ENCODE measurements at places on chromosomes 3 and 15.

GRCh38 chr3:176375519-176375918 lies 821.8 kb downstream of the TBL1XR1 start:
- H3K4me3 ChIP-seq = no peak overlapping the region
- DNase-seq = no peak
- H3K4me1 ChIP-seq = no peaks in the 10 kb centered on the region

DNA sequence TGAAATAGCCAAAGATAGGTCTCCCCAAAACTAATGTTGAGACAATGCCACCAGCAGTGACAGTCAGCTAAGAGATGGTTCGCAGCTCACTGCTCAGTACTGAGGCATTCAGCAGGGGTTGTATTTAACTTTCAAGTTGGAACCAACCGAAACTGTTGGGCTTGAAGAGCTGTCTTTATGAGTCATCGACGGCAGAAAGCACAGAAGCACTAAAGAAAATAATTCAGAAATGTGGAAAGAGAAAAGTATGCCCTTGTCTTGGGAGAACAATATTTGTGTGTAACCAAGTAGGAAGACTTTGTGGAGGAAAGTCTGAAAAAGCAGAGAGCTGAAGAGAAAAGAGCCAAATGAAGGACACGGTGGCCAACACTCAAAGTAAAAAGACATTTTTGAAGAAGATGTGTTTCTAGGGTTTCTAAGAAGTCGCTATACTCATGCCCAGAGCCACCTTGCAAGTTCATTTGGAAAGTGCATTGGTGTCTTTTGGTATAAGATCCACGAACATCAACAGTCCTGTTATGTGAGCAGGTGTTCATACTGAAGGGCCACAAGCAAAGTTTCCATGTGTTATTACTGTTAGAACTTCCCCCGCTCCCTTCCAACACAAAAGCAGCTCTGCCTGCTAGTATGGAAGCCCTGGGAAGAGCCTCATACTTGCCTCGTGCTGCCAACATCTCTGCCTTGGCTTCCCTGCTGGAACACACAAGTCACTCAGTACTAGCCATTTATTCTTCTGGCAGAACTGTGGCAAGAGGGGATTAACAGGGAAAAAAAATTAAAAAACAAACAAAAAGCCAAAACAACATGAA lies 4.1 kb upstream of the RARB start:
- no peaks in the 10 kb centered on the region for H3K36me3 ChIP-seq
- H3K27me3 ChIP-seq = peaks cover 31% of the 10 kb centered on the region
- DNase-seq = no peak
- no peak overlapping the region for H3K4me3 ChIP-seq
- H3K4me1 ChIP-seq = no peaks in the 10 kb centered on the region
- no peak overlapping the region for H3K27ac ChIP-seq

GRCh38 chr3:149363053-149363452 lies 14.4 kb downstream of the TM4SF1 start:
- no peak overlapping the region for H3K4me3 ChIP-seq
- H3K4me1 ChIP-seq = no peaks in the 10 kb centered on the region
- H3K36me3 ChIP-seq = no peaks in the 10 kb centered on the region
- H3K27ac ChIP-seq = no peak overlapping the region
- no peak for DNase-seq

DNA sequence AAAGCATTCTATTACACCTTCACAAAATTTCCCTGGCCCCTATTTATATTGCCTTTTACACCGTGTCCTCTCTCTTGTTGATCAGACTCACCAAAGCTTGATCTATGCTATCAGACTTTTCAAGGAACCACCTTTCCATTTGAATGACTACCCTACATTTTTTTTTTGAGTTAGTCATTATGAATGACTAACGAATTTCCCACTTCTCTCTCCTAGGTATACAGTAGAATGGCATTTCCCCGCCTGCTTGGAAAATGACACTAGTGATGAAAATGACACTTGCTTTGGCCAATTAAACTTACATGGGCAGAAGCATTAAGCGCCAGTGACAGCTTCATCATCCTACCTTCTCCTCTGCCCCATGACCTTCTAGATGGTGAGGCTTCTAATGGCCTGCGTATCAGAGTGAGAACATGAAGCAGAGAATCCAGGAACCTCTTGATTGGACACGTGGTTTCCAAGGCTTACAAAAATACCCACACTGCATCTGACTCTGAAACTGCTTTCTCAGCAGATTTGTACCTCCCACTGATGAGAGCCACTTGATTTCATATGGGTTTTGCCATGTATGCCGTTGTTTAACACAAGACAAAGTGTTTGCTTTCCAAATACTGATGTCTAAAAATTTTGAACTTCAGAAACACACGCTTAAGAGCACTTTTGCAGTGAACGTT lies 370.5 kb downstream of the CTNNB1 start:
- H3K36me3 ChIP-seq = no peaks in the 10 kb centered on the region
- no peak overlapping the region for H3K4me3 ChIP-seq
- no peaks in the 10 kb centered on the region for H3K27me3 ChIP-seq

DNA sequence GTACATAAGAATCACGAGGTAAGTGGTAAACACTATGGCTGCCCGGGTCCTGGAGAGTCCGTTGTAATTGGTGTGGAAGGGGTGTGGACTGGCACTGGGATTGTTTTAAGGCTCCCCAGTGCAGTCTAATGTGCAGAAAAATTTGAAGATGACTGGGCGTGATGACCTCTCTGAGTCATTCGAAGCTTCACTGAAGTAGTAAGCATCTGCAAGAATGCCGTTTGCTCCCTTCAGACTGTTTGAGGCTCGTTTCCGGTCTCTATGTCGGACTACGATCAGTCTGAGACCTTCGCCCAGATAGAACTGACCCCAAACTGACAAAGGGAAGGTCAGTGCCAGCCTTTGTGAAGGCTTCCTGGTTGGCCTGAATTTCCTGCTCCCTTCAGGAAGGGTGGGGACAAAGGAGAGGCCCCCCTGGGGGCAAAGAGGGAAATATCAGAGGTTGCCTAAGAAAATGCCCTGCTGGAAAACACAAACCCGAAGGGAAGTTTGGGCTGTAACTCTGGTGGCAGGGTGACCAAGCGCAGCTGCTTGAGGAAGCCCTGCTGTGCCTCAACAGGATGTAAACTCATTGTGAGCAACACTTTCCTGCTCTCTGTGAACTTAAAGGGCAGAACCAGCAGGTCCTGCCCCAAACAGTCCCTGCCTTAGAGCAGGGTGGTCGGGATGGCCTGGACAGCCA lies 34.6 kb downstream of the BTD start:
- H3K27ac ChIP-seq = no peak overlapping the region
- H3K4me3 ChIP-seq = no peak overlapping the region
- peak; percentile 31 for DNase-seq
- H3K4me1 ChIP-seq = peaks cover 16% of the 10 kb centered on the region
- no peaks in the 10 kb centered on the region for H3K27me3 ChIP-seq
- no peaks in the 10 kb centered on the region for H3K36me3 ChIP-seq

DNA sequence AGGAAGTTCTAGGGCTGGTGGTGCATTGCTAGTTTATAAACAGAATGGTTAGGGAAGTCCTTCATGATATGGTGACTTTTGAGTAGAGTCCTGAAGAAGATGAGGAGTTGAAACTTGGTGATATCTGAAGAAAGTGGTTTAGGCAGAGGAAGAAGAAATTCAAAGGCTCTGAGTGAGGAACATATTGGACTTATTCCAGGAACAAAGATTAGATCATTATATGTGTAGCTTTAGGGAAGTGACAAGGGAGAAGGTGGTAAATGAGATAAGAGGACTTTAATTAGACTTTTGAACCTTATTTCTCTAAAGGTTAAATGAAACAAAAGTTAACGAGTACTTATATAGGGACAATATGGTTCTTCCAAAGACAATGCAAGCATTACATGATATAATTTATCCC lies 286.7 kb downstream of the DOCK3 start:
- no peak overlapping the region for H3K4me3 ChIP-seq
- no peaks in the 10 kb centered on the region for H3K4me1 ChIP-seq
- no peak for DNase-seq
- H3K27ac ChIP-seq = no peak overlapping the region
- H3K27me3 ChIP-seq = peaks cover 4% of the 10 kb centered on the region

DNA sequence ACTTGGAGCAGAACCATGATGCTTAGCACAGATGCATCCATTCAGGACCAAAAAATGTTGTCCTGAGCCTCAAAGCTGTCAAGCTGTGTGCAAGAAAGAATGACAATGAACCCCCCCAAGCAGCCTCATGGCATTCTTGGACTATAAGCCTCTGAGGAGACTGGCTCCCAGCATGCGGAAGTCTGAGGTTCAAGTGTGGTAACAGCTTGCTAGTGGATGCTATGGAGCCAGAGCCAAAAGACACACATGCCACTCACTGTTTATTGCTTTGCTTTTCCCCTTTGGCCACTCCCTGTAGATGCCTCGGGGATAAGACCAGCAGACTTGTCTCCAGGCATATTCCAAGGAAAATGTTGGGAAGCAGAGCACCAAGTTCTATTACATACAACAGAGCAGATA lies 38.2 kb upstream of the SNRK start:
- no peaks in the 10 kb centered on the region for H3K27me3 ChIP-seq
- peaks cover 42% of the 10 kb centered on the region for H3K4me1 ChIP-seq
- DNase-seq = no peak
- H3K27ac ChIP-seq = no peak overlapping the region

- H3K36me3 ChIP-seq = peaks cover 22% of the 10 kb centered on the region
- H3K27me3 ChIP-seq = no peaks in the 10 kb centered on the region
- H3K4me3 ChIP-seq = no peak overlapping the region
- no peak for DNase-seq
- no peaks in the 10 kb centered on the region for H3K4me1 ChIP-seq
Measured at GRCh38 chr3:43718296-43718695, 27.6 kb downstream of the ABHD5 start.

GRCh38 chr15:34116620-34117019 lies 14.7 kb downstream of the PGBD4 start:
- H3K27me3 ChIP-seq = peaks cover 4% of the 10 kb centered on the region
- H3K36me3 ChIP-seq = no peaks in the 10 kb centered on the region
- no peak overlapping the region for H3K27ac ChIP-seq
- no peaks in the 10 kb centered on the region for H3K4me1 ChIP-seq
- H3K4me3 ChIP-seq = no peak overlapping the region

DNA sequence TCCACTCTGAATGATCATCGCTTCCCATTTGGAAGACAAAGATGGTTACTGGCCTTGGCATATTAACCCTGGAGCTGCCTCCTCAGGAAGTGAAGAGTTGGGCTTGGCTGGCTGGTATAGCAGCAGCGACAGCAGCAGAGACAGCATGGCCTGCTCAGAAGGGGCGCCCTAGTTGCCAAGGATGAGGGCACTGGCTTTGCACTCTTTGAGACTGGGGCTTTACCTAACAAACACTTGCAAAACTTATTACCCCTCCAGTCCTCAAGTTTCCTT lies 68.5 kb upstream of the RBP1 start:
- no peak for DNase-seq
- no peaks in the 10 kb centered on the region for H3K27me3 ChIP-seq
- no peaks in the 10 kb centered on the region for H3K4me1 ChIP-seq
- no peaks in the 10 kb centered on the region for H3K36me3 ChIP-seq

DNA sequence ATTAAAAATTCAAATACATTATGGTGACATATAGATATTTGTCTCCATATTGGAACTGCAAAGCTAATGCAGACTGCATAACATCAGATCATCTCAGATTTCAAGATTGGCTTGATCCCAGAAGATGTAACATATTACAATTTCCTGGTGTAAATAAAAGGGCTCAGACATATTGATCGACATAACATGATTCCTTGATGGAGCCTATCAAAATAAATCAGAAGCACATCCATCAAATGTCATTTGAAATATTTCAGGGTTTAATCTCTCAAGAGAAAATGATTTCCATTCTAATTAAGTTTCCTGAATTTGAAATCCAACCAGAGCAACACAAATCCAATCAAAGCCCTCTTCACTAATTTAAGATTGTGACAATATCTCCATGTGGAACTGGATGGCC lies 75.1 kb upstream of the UNC13C start:
- no peak overlapping the region for H3K4me3 ChIP-seq
- no peak for DNase-seq
- no peaks in the 10 kb centered on the region for H3K27me3 ChIP-seq
- no peaks in the 10 kb centered on the region for H3K4me1 ChIP-seq
- no peak overlapping the region for H3K27ac ChIP-seq
- no peaks in the 10 kb centered on the region for H3K36me3 ChIP-seq

- peaks cover 41% of the 10 kb centered on the region for H3K4me1 ChIP-seq
- H3K27ac ChIP-seq = no peak within 1 kb of the TSS
- peaks cover 17% of the 10 kb centered on the region for H3K27me3 ChIP-seq
- H3K36me3 ChIP-seq = no peaks in the 10 kb centered on the region
Measured at GRCh38 chr3:13073326-13074005, at the start of gene IQSEC1. Gene IQSEC1, minus strand, starts transcription at chr3:13073429. Its CDS starts 415 bp downstream, at chr3:13073014.

DNA sequence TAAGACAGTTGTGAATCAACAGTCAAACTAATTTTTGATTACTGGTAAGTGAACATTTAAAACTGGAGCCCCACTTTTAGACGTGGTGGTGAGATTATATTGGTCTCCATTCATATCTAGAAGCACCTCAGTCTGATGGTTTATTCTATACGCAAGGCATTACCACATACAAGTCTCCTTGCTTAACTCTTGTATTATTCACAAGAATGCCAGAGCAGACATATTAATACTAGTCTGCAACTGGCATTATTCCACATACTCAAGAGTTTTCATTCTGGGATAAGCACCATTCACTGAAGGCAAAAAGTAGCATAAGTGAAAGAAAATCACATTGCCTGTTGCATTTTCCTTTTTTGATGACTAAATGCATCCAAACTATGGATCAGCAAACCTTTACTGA lies 36.9 kb upstream of the MEIS2 start:
- no peaks in the 10 kb centered on the region for H3K27me3 ChIP-seq
- no peaks in the 10 kb centered on the region for H3K4me1 ChIP-seq
- H3K4me3 ChIP-seq = no peak overlapping the region
- H3K36me3 ChIP-seq = no peaks in the 10 kb centered on the region
- H3K27ac ChIP-seq = no peak overlapping the region

- H3K4me3 ChIP-seq = no peak overlapping the region
- DNase-seq = no peak
- peak overlapping the region; percentile 9 for H3K27ac ChIP-seq
- H3K36me3 ChIP-seq = no peaks in the 10 kb centered on the region
Measured at GRCh38 chr15:60795889-60796288, 316.9 kb upstream of the ICE2 start.

- no peaks in the 10 kb centered on the region for H3K27me3 ChIP-seq
- no peak overlapping the region for H3K4me3 ChIP-seq
- H3K27ac ChIP-seq = no peak overlapping the region
- no peak for DNase-seq
- no peaks in the 10 kb centered on the region for H3K4me1 ChIP-seq
Measured at GRCh38 chr3:111769110-111769991, 89.7 kb upstream of the PHLDB2 start.

DNA sequence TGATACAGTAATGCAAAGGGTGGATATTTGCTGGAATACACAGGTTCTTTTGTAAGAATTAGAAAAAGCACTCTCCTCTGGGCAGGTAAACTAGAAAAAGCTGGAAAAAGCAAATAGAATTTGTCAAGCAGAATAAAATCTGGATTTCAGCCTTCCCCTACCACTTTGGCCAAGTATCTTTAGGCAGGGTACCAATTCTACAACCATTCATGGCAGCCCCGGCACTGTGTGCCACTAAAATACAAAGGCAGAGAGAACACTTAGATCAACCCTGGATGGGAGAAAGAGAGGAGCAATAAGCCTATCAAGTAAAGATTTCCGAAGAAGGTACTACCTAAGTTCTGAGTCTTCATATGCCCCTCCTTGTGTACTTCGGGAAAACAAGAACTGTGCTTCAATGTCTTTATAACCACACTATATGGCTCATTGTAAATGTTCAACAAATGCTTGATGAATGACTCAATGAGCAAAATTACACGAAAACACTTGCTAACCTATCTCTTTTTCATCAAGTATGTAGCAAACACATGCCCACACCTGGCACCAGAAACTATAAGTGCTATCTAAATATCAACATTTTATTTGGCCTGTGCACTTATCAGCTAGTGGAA lies 20.8 kb downstream of the STAG1 start:
- peaks cover 54% of the 10 kb centered on the region for H3K4me1 ChIP-seq
- H3K27me3 ChIP-seq = no peaks in the 10 kb centered on the region
- H3K4me3 ChIP-seq = no peak overlapping the region
- H3K36me3 ChIP-seq = peaks cover 3% of the 10 kb centered on the region
